Activated CD8-positive, alpha-beta memory T cell treated with anti-CD3 and anti-CD28 coated beads for 48 hours (primary cell): ENCODE measurements at places on chromosomes 7 and 10.

GRCh38 chr7:44796034-44796503, 412 bp upstream of the PPIA start:
- DNase-seq, result no peak

GRCh38 chr7:92799446-92800211, 36.7 kb downstream of the CDK6 start:
- no peak for DNase-seq

DNA sequence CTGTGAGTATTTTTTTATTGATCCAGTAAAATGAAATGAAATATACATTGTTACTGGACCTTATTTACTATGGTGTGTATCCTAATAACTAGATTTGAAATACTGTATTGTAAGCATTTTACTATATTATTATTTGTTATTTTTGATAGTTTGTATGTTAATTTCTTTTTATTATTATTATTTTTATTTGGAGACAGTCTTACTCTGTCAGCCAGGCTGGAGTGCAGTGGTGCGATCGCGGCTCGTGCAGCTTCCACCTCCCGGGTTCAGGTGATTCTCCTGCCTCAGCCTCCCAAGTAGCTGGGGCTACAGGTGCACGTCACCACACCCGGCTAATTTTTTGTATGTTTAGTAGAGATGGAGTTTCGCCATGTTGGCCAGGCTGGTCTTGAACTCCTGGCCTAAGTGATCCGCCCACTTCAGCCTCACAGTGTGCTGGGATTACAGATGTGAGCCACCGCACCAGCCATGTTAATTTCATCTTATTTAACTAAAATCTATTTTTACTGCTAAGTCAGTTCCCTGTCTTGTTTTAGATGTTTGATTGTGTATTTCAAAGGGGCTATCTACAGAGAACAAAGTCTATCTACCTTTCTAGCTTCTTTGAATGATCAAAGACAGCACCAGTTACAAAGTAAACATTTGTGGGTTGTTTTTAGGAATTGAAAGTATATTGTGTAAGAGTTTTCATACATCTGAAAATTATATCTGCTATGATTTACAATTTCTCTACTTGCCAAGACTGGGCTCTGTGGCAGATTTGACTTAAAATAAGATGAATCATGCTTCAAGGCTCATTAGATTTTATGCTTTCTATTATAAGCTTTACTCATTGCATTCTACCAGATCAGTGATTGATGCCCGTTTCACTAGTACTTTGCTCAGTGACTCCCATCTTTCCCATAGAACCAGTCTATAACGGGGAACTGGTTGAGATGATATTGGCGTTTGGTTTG, 41.6 kb downstream of the CDC123 start:
- no peak for DNase-seq

DNA sequence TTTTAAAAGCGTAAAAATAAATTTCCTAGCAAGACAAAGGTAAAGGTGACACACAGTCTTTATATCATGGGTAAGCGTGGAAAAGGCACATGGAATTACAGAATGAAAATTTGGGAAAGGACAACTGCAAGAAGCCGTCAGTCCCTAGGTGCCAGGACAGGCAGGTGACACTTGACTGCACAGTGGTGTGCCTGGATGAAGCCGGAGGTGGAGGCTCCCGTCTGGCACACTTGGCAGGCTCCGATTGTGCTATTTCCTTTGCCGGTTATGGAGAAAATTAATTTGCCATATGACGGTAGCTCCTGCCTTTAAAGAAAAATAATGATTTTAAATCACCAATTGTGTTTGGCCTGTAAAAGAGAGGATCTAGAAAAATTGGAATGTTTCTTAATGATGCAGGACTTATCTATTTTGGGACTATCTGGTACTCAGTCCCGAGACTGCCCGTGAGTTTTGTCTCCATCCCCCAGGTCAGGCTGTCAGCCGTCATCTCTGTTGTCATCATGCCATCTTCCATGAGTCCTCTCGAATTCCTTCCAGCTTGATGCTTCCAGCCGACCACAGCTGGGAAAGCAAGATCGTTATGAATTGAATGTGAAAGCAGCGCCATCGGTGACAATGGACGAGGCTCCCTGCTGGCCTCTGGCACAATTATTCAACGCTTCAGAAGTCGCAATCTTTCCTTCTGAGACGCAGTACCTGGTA, 56.2 kb upstream of the MGMT start:
- DNase-seq, result no peak

- DNase-seq, result no peak
Measured at GRCh38 chr7:3201937-3202710, 98.9 kb upstream of the SDK1 start.

GRCh38 chr10:114525368-114525949, 121.2 kb upstream of the AFAP1L2 start:
- DNase-seq, result no peak

DNA sequence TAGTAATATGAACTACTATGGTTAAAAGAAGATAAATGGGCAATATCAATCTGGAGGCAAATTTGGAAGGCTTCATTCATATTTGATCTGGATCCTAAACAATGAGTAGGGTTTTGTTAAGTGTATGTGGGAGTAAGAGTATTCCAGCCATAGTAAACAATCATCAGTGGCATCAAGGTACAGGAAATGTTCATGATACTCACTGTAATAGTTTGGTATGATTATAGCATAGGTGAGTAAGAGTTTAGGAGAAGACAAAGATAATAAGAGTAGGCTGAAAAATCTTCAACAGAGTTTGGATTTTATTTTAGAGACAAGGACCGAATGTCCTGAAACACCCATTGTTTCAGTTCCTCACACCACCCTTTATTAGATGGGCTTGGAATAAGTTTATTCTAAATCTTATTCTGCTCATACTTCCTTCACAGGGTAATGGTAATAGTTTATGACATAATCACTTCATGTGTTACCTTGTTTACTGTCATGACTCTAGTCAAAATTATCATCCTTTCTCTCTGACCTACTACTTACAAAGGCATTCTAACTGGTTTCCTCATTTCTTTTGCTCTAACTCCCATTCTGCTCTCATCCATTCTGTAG, 38.9 kb downstream of the BRAF start:
- no peak for DNase-seq

DNA sequence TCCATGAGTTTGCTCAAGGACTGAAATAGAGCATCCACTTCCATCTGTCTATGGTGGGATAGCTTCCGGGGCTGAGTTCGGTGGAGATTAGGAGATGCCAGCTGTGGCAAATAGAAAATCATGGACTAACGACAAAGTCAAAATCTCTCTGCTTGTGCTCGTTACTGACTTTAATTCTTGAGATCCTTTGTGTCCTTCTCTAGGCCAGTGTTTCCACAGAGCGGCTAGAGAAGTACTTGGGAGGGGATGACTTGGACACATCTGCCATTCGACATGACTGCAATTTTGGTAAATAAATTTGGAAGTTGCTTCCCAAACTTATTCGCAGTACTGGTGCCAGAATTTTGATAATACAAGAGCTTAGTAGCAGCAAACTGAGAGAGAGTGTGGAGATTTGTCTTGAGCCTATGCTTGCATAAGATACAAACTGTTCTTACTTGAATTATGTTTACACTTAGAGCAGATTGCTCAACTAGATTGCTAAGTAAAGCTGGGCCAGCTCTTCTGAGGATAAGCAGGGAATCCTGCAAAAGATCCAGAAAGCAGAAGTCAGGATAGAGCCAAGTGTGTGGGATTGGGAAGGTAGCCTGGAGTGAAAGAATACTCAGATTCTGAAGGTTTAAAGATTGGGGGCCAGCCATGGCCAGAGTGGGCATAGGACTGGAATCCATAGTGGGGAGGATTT, 27.6 kb downstream of the ABCC2 start:
- no peak for DNase-seq

- DNase-seq, result no peak
Measured at GRCh38 chr7:86790383-86790782, 146.7 kb downstream of the GRM3 start.

DNA sequence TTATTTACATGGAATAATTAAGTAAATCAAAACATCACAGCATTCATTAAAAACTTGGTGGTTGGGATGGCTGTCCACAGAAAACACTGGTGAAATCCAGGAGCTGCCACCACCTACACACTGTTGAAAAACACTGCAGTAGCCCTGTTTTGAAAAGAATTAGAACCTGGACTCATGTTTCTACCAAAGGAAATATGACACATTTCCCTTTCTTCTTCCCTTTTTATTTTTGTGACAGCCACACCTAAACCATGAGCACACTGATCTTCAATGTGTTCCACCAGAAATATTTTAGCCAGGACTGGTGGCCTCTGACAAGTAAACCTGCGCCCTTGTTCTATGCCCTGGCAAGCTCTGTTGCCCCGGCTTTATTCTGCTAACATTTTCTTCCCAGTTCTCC, 3.3 kb downstream of the TMEM140 start:
- no peak for DNase-seq

DNA sequence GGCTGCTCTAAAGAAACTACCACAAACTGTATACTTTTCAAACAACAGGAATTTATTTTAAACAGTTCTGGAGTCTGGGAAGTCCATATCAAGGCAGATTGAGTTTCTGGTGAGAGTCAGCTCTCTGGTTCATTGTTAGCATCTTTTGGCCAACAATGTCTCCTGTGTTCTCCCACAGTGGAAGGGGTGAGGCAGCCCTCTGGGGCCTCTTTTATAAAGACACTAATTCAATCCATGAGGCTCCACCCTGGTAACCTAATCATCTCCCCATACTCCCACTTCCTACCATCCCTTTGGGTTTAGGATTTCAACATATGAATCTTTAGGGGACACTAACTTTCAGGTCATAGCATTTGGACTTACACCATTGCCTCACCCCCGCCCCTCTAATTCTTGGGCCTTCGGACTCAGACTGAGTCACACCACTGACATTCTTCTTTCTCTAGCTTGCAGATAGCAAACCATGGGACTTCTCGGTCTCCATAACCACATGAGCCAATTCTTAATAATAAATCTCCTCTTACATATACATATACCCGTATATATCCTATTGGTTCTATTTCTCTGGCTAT, 64.3 kb upstream of the ANTXRL start:
- no peak for DNase-seq
